ENCODE measurements at places on chromosomes 1 and 21.

GRCh38 chr1:53376041-53376461, 48.2 kb upstream of the LRP8 start:
- no peak for DNase-seq

- no peak for DNase-seq
Measured at GRCh38 chr1:219659684-219660083, 46.8 kb upstream of the ZC3H11B start.

GRCh38 chr1:116886291-116886878, 23.3 kb upstream of the PTGFRN start:
- DNase-seq: no peak

GRCh38 chr1:9835758-9836631, 12.2 kb upstream of the CLSTN1 start:
- no peak for DNase-seq

- DNase-seq: no peak
Measured at GRCh38 chr1:117112047-117112717, 9.4 kb downstream of the TRIM45 start.

DNA sequence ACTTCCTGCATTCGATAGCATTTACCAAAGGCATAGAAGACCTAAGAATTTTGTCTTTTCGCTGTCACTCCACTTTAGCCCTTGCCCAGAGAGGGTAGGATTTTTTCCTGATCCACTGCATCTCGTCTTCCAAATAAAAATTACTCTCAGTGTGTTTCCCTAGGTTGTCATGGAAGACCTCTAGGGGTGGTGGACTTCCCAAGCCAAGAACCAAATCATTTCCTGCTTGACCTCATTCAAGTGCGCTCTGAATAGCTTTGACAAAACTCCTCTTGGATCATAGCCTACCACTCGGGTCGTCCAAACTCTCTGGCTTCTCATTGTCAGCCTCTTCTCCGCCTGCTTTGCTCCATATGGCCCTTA, 431 bp upstream of the C1orf52 start:
- no peak for DNase-seq

- DNase-seq: no peak
Measured at GRCh38 chr1:40985875-40986274, 6.4 kb downstream of the CTPS1 start.

Measured in stimulated activated CD4-positive, alpha-beta T cell treated with anti-CD3 and anti-CD28 coated beads, Interleukin-2, amount 100 ng/mL, for 4 hours (primary cell).